ENCODE measurements at places on chromosomes 4 and X.

DNA sequence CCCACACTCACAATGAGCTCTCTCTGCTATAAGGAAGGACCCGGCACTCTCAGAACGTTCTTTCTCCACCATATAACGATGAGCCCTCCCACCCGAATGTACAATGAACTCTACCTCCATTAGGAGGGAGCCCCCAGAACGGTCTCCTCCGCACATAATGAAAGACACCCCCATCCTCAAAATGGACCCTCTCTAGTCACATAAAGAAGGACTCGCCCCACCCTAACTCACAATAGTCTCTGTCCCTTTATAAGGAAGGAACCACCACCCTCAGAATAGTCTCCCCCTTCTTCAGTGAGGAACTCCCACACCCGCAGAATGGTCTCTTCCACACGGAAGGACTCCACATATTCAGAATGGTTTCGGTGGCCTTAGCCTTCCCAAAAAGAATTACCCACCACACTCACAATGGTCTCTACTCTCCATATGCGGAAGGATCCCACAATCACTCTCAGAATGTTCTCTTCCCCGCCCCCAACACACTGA is 477 bp downstream of the SLC35A2 start:
- DNase-seq = no peak

GRCh38 chrX:132267392-132267791 is 48.1 kb upstream of the RAP2C start:
- no peak for DNase-seq

DNA sequence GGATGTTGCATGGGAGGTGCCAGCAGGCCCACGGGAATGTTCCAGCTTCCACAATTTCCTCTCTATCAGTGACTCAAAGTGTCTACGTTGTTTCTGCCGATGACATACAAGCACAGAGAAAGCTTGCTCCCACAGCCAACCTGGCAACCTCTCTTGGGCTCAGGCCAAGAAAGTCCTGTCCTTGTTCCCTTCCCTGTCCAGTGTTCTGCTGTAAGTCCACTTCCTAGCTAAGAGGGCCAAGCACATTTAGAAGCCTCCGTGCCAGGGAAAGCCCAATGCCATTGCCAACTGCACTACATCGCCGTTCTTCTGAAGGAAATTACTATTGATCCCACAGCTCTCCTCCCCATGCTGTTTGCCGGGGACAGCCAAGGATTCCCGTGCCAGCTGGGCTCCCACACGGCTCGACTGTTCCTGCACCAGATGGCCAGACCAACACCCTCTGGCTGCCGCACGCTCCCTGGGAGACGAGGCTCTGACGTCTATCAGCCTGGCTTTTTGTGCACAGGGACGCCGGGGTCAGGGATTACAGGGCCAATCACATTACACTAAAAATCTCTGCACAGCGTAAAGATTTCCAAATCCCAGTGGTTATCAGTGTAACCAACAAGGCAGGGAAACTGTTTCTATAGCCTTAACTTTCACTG is 284.0 kb downstream of the BCOR start:
- DNase-seq = peak; percentile 96

GRCh38 chr4:108118505-108118904 is 50.2 kb downstream of the LEF1 start:
- no peak for DNase-seq

DNA sequence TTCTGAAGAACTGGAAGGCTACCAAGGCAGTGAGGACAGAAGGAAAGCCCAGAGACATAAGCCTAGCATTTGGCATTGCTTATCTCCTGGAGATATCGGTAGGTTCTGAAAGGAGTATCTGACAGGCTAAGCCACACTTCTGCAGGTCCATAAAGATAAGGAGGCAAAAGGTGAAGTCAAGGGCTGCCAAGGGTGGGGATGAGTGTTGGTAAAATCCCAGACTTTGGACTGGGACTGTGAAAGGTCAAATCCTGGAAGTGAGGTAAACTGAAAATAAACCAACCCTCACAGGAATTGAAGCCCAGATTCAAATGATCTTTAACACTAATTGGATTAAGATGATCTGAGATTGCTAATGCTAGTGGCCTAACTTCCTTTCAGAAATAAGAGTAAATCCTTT is 27.4 kb downstream of the GK start:
- no peak for DNase-seq

DNA sequence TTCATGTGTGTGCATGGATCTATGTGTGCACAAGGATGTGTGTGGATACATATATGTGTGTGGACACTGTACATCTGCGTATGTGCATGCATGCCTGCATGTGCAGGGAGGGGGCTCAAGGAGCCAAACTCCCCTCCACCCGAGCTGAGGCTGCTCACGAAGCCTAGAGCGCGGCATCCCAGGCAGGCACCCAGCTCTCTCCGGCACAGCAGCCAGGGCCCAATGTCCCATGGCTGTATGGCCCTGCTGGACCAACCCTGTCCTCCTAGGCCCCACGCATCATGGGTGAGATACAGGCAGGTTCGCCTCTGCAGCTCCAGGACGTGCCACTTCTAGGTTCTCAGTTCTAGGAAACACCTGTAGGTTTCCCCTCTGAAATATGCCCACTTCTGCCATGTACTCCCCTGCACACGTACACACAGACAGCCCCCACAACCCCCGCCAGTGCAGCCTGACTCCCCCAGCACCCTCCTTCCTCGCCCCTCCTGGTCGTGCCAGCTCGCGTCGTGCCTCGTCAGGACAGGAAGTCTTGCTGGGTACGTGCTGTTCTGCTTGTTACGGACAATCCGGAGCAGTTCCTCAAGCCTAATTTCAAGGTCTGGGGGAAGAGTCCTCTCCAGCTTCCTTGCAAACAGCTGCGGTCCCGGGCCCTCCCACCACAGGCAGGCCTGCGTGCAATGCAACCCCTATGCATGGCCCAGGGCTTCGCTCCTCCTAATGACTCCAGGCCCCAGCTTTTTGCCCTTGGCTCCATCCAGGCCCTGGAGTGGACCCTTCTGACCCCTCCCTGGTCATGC is 3.2 kb upstream of the ADRA2C start:
- no peak for DNase-seq

DNA sequence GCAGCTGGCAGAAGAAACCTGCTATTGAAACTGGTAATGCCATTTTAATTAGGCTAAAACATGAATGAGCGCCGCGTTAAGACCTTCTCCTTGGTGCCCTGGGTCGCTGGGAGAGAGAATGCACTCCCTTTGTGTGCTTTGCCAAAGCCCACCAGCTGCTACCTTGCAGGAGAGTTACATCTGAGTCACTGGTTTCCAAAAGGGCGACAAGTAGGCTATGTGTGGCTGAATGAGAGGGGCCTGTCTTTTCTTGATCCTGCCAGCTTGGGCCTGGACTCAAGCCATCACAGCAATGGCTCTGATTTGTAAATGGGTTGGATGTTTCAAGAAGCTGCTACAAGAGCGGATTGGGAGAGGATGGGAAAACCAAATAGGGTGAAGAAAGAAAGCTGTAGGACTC is 81.5 kb downstream of the NHS start:
- DNase-seq = no peak

DNA sequence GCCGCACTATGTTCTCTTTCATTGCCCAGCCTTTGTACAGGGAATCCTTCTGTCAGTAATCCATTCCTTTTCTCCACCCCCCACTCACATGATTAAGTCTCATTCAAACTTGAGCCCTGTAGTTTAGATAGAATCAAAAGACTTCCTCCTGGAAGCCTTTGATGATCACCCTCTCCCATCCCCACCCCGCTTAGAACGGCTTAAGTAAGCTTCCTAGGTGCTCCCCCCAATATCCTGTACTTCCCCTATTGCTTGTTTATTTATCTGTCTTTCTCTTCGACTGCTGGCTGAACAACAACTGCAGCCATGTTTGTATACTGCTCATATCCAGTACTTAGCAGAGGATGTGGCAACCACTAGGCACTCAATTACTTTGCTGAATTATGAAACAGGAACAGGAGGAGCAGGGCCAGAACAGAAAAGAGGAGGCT is 38.5 kb upstream of the GPC3 start:
- no peak for DNase-seq

DNA sequence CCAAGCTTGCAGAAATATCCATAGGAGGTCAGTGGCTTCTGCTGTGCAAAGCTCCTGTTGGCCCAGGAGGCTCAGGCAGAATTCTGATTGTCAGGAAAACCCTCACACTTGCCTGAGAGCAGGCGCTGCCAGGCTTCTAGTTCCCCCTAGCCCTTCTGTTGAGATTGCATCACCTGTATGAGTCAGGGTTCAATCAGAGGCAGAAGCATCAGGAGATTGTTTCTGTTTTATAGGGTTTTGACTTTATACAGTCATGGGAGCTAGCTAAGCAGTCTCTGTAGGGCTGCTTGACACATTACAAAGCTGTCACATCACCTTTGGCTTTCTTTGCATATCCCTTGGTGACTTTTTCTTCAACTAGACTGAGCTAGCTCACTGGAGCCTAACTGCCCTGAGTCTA is 27.8 kb downstream of the DIPK2B start:
- no peak for DNase-seq

DNA sequence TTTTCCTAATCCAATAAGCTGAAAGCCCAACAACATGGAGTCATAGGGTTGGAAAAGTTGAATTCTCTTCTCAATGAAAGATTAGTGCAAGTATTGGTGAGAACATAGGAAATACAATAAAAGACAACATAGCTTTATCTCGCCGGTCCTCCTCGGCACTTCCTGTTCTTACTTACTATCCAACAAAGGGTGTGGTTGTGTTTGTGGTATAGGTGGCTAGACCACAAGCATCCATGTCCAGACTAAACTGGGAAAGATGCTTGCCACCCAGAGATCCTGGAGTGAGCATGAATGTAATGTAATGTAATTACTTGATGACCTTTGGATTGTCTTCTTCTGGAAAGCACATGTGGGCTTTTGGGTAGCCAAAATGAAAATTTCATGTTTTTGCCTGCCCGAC is 223.8 kb downstream of the CPE start:
- DNase-seq = no peak

- DNase-seq = no peak
Measured at GRCh38 chrX:154729439-154729838, 21.4 kb downstream of the GAB3 start.

- DNase-seq = peak; percentile 35
Measured at GRCh38 chrX:23333842-23334520, 668 bp upstream of the PTCHD1 start.

DNA sequence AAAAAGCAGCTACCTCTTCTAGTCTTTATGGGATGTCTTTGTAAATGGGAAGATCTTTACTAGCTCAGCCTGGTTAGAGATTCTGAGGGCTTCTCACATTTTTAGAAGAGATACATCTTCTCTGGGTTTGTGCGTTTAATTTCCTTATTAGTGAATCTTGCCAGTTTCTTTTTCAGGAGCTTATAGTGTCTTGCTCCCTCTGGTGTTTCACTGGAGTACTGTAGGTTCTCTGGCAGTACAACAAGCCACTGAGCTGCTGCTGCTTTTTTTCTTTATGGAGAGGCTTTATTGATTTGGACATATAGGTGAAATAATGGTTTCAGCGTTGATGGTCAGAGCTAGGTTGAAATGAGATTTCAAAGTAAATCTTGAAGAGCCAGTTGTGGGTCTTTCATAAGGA is 82.9 kb downstream of the LAS1L start:
- DNase-seq = peak; percentile 13

- no peak for DNase-seq
Measured at GRCh38 chr4:74039315-74039763, 850 bp upstream of the CXCL3 start.

DNA sequence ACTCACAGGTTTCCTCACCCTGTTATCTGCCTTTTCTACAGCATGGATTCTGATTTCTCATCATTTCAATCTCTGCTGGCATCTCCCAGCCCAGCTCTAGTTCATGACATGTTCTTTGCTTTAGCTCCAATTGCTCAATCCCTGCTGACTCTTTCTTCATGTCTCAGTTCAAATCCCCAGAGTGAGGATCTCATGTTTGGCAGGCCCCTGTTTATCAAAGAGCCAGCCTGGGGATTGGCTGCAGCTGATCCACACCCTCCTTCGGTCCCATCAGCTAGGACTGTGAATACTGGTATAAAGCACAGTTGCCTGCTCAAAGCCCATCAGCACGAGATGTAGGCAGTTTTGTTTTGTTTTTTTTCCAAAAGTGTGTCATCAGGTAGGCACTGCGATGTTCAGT is 14.4 kb upstream of the CC2D2A start:
- no peak for DNase-seq

GRCh38 chr4:75321484-75321883 is 192.7 kb downstream of the RCHY1 start:
- no peak for DNase-seq

GRCh38 chr4:144355811-144356757 is 215.6 kb upstream of the GYPA start:
- peak; percentile 59 for DNase-seq

DNA sequence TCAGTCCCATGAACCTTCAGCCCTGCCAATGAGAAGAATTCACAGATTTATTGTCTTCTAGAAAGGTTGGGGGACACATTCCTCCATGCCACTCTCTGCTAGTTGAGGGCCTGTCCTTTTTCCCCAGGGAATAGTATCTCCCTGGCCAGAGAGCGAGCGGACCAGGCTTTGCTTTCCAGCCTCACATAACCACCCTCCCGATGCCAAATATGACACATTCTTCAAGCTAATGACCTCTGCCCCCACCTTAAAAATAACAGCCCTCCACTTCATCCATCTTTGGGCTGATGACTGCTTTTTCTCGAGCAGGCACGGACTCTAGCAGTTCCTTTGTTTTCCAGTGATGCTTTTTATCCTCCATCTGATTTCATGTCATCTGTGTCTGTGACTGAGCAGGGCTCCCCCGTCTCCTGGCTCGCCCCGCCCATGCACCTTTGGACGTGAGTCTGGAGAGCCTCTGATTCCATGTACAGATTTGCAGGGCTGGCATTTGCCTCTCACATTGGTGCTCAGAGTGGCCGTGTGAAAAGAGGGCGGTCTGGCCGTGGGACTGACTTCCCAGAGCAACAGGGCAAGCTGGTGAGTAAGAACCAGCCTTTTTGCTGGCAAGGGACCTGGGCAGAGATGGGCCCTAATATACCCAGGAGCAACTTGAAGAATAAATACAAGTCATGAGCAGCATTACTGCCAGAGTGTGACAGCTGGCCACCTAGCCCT is 279.8 kb downstream of the BCOR start:
- no peak for DNase-seq

- peak; percentile 66 for DNase-seq
Measured at GRCh38 chr4:99645638-99646037, 12.0 kb downstream of the C4orf54 start.

DNA sequence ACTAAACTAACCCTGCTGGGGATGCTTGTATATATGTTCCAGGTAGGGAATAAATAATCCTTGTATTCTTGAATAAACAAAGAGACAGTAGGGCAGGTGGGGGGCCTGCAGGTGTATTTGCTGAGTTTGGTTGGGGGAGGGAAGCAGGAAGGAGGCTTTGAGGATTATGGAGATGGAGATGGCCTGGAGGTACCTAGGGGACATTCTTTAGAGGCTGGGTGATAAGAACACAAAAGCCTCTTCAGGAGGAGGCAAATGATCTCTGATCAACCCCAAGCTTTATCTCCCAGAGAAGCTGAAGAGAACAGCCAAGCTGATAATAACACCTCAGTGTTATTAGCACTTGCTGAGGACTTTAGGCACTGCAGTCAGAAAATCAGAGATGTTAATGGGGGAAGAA is 187.7 kb downstream of the MGST2 start:
- no peak for DNase-seq

Data from WERI-Rb-1 (cell line).